ENCODE measurements at places on chromosomes 1 and 21.

GRCh38 chr1:207239874-207240273, 81.6 kb upstream of the CD55 start:
- no peak for DNase-seq

GRCh38 chr21:31862078-31862477, 10.7 kb upstream of the HUNK start:
- DNase-seq: no peak

- DNase-seq: no peak
These were observed 156.3 kb downstream of the CRB1 start for GRCh38 chr1:197424380-197424779.

DNA sequence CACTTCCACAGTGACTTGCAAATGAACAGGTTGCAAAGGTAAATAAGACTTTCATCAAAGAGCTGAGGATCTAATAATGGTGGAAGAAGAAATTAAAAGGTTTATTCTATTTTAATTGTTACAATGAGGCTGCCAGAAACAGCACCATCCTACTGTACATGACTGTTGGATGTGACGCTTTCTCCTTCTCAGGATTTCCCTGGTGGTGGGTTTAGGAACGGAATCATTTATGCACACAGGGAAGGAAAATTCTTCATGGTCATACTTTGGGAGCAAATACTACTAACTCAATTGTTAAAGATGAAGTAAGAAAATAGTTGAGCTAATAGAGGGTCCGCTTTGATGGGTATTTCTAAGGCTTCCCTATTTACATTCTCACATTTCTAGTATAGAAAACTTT, 22.2 kb upstream of the LYPLAL1 start:
- no peak for DNase-seq

DNA sequence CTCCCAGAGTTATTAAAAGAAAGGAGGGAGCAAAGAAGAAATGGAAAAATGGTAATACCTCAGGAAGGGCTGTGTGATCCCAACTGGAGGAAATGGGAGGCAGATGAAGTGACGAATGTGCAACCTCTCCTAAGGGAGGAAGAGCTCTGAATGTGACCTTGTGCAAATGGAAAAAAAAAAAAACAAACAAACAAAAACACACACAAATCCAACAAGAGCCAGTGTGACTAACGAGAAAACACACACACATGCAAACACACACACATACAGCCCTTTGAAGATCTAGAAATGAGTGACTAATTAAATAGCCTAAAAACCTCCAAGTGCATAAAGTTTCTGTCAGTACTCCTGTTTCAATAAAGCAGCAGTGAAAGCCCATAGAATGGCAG, 49.0 kb downstream of the CCN1 start:
- no peak for DNase-seq

Data from AG08395 (cell line).